ENCODE measurements at places on chromosomes 3 and 15.

DNA sequence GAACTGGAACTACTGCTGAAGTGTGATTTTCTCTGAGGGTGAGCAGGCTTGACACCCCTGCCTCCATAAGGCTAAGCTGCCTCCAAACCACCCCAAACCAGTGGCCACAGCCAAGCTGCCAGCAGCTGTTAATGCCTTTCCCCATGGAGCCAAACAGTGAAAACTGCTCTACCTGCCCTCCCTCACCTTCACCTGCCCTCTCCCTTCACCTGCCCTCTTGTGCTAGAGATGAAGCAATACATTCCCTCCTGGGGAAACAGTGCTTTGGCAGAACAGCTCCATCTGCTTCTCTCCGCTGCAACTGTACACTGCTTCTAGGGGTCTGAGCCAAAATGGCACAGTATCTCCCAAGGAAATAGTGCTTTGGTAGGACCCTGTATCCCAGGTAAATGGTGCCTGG lies 374.1 kb downstream of the FHIT start:
- no peak for DNase-seq

DNA sequence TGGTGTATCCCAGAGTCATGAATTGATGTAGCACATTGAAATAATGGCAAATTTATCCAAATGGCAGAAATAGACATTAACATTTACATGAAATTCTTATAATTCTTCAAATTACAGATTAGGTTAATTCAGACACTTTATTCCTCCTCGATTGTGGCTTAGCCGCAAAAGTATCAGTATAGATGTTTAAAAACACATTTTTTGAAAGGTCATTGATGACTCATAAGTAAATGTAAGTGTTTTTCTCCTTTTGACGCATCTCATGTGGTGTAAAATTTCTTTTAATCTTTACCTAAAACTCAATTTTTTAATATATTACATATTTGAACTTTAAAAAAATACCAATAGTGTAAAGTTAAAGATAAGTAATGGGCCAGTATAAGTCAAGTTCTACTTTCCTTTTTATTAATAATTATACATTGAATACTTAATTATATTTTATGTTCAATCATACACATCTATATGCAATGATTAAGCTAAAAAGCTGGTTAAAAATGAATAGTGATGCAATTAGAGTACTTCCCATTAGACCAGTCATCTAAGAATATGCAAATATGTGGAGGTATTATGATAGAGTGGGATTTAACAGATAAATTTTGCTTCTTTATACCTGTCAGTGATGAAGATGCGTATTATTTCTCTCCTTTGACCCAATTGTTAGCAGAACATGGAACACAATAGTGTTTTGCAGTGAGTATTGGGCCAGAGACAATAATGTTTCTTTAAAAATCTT lies 678.1 kb upstream of the DPPA4 start:
- no peak for DNase-seq

DNA sequence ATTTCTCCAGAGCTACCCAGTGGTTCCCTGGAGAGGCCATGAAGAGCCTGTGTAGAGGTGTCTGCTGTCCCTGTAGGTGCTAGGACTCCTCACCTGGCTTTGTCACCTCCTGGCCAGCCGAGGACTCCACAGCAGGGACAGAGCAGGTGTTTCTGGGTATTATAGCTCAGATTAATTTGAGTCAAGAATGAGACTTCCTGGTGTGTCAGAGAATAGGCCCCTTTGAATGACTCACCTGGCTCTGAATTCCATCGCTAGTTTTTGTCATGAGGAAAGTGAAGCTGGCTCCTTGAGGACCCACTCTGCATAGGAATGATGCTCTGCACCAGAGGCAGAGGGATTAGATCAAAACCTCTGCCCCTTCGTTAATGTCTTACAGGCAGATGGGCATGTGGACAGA lies 167.5 kb upstream of the TOPAZ1 start:
- no peak for DNase-seq

- no peak for DNase-seq
Measured at GRCh38 chr15:32642667-32643435, 1.3 kb downstream of the SCG5 start.

- no peak for DNase-seq
Measured at GRCh38 chr3:141356046-141356445, 12.3 kb upstream of the ZBTB38 start.

GRCh38 chr3:101478980-101479379 lies 34.0 kb downstream of the SENP7 start:
- no peak for DNase-seq

GRCh38 chr3:15495461-15496340 lies 25.8 kb downstream of the COLQ start:
- no peak for DNase-seq

- no peak for DNase-seq
Measured at GRCh38 chr3:59286791-59287531, 237.1 kb upstream of the CFAP20DC start.

DNA sequence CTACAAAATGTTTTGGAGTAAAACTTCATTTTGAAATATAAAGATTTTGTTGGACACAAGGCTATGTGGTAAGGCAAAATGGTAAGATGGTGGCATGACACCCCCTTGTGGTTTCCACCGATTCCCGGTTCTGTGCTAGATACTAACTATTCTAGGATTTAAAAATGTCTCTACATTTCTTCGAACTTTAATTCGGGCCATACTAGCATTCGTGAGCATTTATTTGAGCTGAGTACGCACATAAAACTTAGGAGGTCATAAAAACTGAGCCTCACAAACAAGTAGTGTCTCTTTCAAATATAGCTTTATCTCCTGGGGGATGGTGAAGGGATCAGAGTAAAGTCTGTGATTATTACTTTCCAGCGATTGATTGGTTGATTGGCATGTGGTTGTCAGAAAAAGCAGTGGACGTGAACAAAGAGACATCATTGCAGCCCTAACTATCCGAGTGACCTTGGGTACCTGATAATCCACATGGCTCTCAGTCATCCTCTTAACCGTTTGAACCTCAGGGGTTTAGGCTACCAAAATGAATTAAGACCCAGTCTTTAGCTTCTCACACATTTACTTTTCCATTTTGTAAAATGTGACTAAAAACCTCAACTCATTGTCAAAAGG lies 1.1 kb upstream of the ZNF639 start:
- DNase-seq: peak; percentile 28

DNA sequence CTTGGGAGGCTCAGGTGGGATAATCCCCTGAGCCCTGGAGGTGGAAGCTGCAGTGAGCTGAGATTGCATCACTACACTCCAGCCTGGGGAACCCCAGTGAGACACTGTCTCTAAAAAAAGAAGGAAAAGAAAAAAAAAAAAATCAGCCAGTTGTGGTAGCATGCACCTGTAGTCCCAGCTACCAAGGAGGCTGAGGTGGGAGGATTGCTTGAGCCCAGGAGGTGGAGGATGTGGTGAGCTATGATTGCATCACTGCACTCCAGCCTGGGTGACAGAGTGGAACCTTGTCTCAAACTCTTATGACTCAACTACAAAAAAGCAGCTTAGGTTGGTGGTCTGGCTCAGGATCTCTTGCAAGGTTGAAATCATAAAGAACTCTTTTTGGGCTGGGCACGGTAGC lies 19.3 kb upstream of the GPX1 start:
- DNase-seq: no peak

DNA sequence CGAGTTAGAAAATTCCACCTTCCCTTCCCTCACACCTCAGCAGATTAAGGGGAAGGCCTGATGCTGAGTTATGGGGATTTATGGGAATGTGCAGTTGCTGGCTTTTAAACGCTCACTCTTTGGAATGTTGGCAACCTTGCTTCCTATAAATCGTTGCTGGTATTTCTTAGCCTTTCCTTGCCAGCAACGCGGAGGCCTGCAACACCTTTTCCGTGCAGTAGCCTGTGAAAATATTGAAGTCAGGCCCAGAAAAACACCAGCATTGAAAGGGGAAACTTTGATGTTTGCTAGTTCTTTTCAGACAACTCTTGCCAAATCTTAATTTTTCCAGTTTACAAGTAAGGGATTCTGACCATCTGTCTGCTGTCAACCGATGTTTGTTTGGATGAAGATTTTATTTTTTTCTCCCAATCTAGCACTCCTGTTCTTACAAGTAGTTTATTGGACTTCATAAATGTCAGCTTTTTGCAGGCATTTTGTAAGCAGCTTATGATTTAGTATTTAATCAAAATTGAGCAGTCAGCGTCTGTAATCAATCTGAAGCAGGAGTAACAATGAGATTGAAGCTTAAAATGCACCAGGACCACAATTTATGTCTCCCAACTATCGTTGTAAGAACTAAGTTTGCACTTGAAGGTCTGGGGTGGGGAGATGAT lies 251.0 kb downstream of the RPLP1 start:
- DNase-seq: peak; percentile 63

DNA sequence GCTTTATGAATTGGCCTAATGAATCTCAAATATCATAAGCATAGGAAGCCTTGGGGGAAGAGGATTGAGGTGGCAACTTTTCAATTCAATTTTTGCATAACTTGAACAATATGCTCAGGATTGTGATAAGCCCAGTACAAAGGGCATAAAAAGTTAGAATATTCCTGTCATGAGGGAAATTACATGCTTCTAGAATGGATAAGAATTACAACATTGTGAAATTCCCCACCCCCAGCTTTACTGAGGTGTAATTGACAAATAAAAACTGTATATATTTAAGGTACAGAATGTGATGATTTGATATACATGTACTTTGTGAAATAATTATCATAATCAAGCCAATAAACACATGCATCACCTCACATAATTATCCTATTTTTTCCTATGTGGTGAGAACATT lies 132.6 kb upstream of the TNIK start:
- DNase-seq: no peak

- peak; percentile 98 for DNase-seq
Measured at GRCh38 chr3:9422712-9423424, 25.5 kb downstream of the SETD5 start.

DNA sequence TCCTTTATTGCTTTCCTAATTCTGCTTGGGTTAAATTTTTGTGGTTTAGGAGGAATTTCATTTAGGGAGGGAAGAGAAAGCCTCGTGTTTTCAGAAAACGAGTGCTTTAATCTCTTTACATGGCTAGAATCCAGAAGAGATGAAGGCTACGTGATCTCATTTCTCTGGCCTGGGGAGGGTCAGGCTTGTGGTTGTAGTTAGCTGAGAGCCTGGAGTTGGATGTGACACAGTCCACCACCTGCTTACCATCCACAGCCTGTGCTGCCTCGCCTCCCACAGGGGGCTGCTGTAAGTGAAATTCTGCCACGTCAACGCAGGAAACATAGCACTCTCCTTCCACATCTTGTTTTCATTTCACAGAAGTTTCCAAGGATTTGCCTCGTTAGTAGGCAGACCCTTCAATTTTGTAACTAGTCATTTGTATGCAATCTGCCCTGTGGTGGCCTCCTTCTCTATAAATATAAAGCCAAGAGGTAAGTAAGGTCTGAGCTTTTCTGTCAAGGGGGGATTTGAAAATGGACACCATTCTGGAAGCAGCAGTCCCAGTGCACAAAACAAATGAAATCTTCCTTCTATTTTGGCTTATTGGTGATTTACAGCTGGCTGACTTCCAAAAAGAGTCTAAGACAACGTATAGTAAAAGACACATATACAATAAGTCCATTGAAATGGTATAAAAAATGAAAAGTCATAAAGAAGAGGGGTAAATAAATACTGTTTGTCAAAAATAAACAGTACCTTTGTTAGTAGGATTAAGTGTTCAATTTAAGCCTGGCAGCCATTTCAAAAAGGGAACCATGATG lies 3.4 kb downstream of the GXYLT2 start:
- DNase-seq: peak; percentile 99

DNA sequence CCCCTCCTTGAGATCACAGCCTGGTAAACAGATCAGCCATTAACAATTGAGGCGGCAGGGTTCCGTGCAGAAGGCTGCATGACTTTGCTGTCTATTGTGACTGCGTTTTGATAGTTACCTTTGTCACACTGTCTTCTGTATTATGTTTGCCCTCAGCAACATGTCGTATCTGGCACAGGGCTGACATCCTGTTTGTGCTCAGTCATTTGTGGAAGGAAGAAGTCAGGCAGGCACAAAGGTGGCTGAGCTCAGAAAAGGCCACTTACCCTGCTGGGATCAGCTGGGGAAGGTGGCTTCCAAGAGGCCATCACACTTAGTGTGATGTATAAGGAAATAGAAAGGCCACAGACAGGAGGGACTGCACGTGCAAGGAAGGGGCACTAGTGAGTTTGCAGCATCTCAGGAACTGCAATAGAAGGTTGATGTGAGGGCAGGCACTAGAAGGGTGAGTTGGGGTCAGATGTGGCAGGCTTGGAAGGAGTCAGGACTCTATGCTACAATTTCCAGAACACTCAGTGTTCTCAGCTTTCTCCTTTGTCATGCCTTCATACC lies 13.4 kb downstream of the PML start:
- no peak for DNase-seq

GRCh38 chr3:22121068-22121701 lies 370.2 kb upstream of the ZNF385D start:
- no peak for DNase-seq

DNA sequence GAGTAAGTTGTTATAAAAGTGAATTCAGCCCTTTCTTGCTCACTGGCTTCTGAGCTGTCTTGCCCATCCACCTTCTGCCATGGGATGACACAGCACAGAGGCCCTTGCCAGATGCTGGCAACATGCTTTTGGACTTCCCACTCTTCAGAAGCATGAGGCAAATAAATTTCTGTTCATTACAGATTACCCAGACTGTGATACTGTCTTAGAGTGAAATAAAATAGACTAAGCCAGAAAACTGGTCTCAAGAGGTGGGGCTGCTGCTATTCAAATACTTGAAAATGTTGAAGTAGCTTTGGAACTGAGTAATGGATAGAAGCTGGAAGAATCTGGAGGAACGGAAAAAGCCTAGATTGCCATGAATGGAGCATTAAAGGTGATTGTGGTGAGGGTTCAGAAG lies 170.4 kb downstream of the ZMAT3 start:
- DNase-seq: no peak

DNA sequence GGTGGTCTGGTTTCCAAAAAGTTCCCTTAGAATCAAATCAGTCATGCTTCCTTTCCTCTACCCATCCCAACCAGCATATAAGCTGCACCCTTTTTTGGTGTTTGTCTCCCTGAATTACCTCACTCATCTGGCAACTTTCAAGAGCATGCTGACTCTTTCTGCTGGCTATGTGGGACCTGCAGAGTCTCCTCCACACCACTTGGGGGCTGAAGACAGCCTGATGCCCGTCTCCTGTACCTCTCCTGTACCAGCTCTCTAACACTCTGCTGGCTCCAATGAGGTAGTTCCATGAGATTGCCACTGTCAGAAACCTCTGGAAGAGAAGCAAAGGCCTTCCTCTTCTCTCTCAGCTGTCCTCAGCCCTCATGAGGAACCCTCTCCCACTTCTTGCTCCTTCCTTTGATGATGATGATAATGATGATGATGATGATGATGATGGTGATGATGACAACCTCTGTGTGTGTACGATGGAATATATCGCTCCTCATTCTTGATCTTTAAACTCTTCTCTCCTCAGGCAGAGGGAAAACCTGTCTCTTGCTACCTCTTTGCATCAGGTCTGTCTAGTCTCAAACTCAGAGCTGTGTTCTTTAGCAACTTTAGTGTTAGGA lies 257.5 kb downstream of the ZNF621 start:
- no peak for DNase-seq

GRCh38 chr3:150238048-150238802 lies 169.9 kb upstream of the TSC22D2 start:
- no peak for DNase-seq

GRCh38 chr15:91970142-91970541 lies 116.6 kb downstream of the SLCO3A1 start:
- DNase-seq: peak; percentile 26

Data from astrocyte of the cerebellum (primary cell).